ENCODE measurements at places on chromosomes 1 and 21.

- DNase-seq, result no peak
These were observed 12.7 kb upstream of the ASAP3 start for GRCh38 chr1:23496490-23497181.

DNA sequence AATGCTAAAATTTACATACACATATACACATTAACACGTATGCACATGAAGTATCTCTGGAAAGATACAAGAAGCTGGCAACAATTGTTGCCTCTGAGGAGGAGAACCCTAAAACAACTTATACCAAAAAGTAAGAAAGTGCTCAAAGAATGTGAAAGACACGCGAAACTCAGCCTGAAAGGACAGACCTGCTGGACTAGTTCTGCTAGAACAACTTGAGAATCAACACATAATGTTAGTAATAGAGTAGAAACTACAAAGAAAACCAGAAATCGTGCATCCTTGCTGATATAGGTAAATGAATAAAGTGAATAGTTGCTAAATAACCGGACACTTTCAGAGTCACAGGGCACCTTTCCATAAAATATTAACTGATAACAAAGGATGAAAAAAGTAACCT, 242.5 kb downstream of the RERE start:
- no peak for DNase-seq

- no peak for DNase-seq
These were observed 5.6 kb downstream of the KIF17 start for GRCh38 chr1:20712215-20712577.

GRCh38 chr1:240151136-240151735, 59.6 kb downstream of the FMN2 start:
- no peak for DNase-seq
